Caki2 (cell line): ENCODE measurements at places on chromosomes 16 and 17.

DNA sequence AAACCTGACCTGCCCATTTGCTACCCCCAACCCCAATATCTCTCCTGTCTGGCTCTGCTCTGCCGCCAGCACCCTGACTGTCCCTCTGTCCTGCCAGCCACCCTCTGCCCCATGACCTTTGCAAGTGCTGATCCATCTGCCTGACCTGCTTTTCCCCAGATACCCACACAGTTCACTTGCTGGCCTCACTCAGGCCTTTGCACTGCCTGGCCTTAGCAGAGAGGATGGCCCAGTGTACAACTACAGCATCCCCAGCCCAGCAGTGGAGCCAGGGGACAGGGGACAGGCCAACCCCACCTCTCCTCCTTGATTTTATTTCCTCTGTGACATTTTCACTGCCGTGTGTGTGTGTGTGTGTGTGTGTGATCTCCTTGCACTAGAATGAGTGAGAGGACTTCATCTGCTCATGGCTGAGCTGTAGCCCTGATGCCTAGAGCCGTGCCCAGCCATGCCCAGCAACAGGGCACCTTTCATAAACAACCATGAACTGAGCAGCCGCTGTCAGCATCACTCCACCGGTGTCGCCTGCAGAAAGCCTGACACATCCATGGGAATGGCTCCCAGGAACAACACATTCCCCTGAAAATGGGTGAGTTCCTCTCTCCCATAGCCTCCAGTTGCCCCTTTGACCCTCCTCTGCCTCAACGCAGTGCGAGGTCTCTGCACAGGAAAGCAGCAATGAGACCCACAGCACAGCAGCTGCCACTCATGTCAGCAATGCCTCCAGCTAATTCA lies 36.0 kb upstream of the RBFOX3 start:
- no peak for DNase-seq

GRCh38 chr17:7280519-7281073 lies 922 bp upstream of the SLC2A4 start:
- DNase-seq, result peak; percentile 73

GRCh38 chr16:89555780-89556179 lies 4.7 kb upstream of the RPL13 start:
- DNase-seq, result no peak

- no peak for DNase-seq
Measured at GRCh38 chr17:81125573-81126081, 39.7 kb upstream of the PVALEF start.

DNA sequence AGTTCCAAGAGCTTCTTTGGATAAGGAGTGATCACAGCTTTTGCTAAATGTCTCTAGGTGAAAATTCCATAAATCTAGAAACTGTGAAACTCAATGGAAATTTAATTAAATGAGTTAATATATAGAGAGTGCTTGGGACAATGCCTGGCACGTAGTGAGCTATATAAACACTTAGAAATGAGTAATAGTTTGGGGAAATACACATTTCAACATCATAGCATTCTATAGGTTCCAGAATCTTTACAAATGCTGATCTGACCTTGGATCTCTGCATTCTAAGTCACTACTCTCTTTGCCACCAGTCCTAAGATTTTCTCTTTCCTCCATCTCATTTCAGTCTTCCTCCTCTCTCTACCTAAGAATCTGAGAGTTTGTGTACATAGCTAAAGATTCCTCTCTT lies 175.6 kb downstream of the SOX9 start:
- DNase-seq, result no peak

DNA sequence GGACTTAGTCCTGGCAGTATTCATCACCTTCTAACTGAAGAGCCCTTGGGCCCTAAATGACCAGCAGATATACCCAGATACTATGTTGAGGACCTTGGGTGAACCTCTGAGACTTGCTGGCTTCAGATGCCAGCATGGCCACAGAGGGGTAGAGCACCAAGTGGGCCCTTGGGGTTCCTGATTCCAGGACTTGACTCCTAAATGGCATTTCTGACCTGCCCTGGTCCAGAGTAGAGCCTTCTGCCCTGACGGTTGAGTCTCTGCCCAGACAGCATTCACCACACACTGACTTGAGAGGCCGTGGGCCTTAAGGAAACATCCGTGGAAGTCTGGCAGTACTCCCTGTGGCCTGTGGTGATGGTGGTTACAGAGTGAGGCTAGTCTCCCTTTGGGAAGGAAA lies 2.8 kb upstream of the APPBP2 start:
- DNase-seq, result no peak

- no peak for DNase-seq
Measured at GRCh38 chr16:62821824-62822223, 785.6 kb upstream of the CDH8 start.

- DNase-seq, result no peak
Measured at GRCh38 chr16:1494711-1495110, 1.6 kb downstream of the TELO2 start.

DNA sequence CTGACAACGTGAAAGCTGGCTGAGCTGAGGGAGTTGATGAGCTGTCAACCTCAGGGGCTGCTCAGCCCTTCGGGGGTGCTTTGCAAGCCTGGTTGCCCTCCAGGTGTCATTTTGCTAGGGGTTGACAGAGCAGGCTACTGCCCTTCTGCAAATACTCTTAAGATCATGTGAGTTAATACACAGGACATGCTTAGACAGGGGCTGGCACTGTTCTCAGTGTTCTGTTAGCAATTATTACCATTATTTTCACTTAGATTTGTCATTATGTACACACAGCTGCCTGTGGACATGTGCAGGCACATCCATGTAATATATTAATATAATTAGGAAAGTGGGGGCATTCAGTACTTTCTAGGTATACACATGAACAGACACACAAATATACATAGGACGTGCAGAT lies 554.3 kb upstream of the HSBP1 start:
- no peak for DNase-seq

DNA sequence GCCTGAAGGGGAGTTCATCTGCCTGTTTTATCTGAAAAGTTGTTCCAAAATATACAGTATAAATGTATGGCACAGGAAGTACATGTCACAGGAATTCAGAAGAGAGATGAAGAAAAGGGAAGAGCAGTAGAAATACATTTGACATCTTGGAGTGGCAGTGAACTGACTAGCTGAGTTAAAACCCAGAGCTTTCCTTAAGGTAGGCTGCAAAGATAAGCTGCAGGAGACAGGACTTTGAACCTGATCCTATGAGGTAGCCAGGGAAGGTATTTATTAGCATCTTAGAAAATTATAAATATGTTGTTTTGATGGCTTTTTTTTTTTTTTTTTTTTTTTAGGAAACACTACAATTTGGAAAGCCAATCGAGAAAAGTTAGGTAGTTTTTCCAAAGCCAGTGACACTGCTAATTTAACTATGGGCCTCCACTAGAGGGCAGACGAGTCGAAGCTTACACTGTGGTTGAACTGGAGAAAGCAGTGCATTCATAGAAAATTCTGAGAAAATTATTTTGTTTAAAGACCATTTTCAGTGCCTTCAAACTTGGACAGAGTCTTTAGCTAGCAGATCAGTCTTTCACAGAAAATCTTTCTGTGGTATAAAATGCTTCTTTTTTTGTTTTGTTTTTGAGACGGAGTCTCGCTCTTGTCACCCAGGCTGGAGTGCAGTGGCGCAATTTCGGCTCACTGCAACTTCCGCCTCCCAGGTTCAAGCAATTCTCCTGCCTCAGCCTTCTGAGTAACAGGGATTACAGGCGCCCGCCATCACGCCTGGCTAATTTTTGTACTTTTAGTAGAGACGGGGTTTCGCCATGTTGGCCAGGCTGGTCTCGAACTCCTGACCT lies 122.3 kb downstream of the SSH2 start:
- DNase-seq, result peak; percentile 64

- DNase-seq, result no peak
Measured at GRCh38 chr17:7311110-7311705, 3.8 kb downstream of the EIF5A start.

DNA sequence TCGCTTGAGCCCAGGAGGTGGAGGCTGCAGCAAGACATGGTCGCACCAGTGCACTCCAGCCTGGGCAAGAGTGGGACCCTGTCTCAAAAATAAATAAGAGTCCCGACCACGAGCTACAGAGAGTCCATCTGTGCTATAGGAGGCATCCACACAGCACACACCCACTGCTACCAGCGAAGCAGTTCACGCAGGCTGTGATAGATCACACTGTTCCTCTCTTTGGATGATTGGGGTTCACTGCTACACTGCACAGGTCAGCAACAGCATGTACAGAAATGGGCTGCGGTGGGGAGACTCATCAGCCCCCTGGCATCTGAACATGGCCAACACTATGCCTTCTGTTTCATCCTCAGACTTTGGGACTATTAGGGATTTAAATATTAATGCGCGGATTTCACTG lies 33.8 kb downstream of the PMM2 start:
- DNase-seq, result no peak

- no peak for DNase-seq
Measured at GRCh38 chr16:79107301-79107700, 493.2 kb downstream of the MAF start.
